ENCODE measurements at places on chromosomes 2 and 18.
A peak's percentile ranks its signal among the peaks of the same experiment; 100 is the strongest.

- no peaks in the 10 kb centered on the region for H3K4me1 ChIP-seq
- H3K27me3 ChIP-seq = peaks cover 3% of the 10 kb centered on the region
- DNase-seq = no peak
- H3K27ac ChIP-seq = no peak overlapping the region
These were observed 298.1 kb downstream of the TGIF1 start for GRCh38 chr18:3748086-3748485.

GRCh38 chr2:13681936-13682335, 950.6 kb upstream of the LRATD1 start:
- H3K4me1 ChIP-seq = no peaks in the 10 kb centered on the region
- no peak overlapping the region for H3K27ac ChIP-seq
- H3K4me3 ChIP-seq = no peak overlapping the region
- H3K36me3 ChIP-seq = no peaks in the 10 kb centered on the region

DNA sequence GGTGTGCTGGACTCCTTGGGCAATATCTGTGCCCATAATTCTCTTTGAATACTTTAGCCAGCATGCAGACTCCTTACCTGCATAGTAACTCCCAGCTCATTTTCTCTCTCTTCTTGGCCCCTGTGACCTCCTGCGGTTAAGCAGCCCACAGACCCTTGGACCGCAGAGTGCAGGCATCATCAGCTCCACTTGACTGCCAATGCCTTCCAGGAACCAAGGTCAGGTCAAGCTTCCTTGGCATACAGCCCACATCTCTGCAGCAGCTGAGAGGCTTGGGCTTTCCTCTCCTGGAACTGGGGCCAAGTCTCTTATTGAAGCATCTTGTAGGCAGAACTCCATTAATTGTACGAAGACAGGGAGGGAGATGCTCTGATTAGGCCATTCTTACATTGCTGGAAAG, 130.1 kb upstream of the PIEZO2 start:
- H3K4me3 ChIP-seq = no peak overlapping the region
- no peaks in the 10 kb centered on the region for H3K4me1 ChIP-seq
- DNase-seq = no peak
- no peaks in the 10 kb centered on the region for H3K27me3 ChIP-seq

DNA sequence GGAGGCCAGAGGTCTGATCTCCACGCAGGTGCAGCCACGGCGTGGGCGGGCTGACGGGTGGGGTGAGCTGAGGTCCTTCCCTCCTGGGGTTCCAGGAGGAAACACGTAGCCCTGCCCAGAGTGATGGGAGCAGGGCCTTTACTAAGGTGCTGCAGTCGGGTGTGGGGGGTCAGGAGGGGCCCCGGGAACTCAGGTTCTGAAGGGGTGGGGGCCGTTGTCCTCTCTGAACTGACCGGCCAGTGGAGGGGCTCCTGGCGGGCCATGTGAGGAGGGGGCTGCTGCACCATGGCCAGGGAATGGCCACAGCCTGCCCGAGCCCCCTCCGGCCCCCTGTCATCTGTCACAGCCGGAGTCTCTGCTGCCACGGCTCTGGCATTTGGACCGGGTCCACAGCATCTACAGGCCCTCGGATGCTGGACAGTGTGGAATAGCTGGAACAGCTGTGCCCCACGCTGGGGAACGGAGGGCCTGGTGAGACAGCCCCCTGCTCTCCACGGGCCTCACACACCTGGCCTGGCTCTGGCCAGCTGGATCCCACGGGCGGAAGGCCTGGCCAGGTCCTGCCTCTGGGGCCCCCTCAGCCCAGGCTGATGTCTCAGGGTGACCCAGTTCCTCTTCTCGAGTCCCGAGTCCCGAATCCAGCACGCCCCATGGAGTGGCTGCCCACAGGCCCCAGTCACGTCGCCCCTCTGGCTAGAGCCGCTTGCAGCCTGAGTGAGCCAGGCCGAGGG, 145.6 kb upstream of the GPC1 start:
- H3K4me1 ChIP-seq = no peaks in the 10 kb centered on the region
- H3K4me3 ChIP-seq = no peak overlapping the region
- DNase-seq = no peak
- H3K27ac ChIP-seq = no peak overlapping the region
- no peaks in the 10 kb centered on the region for H3K36me3 ChIP-seq
- H3K27me3 ChIP-seq = peaks cover 15% of the 10 kb centered on the region

DNA sequence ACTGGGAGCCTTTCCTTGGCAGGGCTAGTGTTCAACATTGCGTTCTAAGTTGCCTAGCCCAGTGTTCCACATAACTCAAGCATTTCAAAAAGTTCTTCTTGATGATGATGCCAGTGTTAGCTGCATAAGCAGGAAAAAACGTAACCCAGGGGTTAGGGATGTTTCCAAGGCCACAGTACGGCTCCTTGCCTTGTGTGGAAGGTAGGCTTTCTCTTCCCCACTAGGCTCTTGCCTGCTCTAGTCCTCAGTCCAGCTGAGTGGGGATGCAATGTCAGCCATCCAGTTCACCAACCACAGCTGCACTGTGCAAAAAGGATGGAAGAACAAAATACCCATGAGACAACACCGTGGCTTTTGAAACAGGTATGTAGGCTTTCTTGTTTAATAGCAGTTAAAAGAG, 28.0 kb upstream of the CYP26B1 start:
- H3K27me3 ChIP-seq = no peaks in the 10 kb centered on the region
- H3K4me1 ChIP-seq = no peaks in the 10 kb centered on the region
- no peak overlapping the region for H3K4me3 ChIP-seq
- H3K36me3 ChIP-seq = no peaks in the 10 kb centered on the region
- H3K27ac ChIP-seq = no peak overlapping the region

DNA sequence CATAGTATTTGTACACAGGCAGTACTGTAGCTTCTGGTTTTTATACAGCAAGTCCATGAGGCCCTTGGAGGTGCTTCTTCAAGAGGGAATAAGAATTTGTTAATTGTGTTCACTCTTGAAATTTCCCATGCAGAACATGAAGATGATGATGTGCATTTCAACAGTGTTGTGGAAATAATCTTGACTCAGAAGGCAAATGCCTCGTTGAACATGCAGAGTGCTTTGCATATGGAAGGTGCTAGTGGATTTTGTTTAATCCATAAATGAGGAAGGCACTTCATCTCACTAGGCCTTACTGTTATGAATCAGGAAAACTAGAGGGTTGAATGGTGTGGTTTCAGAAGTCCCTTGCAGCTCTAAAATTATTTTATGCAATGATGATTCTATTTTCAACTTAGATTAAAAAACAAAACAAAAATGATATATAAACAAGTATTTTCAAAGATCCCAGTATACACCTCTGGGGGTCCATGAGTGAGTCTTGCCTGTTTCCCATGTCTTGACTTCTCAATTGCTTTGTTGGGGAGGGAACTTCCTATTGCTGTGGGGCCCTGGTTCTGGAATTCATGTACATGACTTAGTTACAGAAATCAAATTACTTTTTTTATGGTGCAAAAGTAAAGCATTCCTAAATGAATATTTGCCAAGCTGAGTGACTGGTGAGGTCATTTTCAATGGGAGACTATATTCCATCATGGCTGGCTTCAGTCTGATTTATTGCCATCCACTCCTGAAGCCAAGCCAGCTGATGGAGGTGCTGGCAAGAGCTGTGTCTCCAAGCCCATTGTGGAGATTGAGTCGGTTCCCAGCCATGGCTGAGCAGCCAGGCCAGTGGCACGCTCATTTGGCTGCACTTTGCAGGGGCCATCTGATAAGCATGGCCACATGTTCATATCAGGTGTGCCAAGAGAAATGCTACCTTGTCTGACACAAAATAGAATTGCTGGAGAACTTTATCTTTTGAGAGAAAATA, 56.5 kb downstream of the MGAT5 start:
- no peak overlapping the region for H3K4me3 ChIP-seq
- H3K4me1 ChIP-seq = peaks cover 31% of the 10 kb centered on the region
- DNase-seq = no peak

DNA sequence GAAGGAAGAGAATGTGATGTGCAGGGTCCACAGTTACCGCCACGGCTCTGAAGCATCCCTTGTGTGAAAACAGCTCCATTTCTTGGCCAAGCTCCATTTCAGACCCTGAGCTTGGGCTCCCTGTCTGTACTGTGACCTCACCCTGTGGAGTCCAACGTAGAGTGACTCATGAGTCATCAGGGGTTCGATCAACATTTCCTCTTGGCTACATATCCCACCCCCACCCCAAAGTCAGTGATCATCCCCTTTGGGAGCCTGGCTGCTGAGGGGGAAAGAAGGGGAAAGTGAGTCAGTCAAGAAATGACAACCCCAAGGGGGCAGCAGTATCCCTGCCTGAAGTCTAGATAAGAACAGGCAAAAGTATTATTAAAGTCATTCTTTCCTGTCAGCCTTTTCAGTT, 62.2 kb downstream of the PAPOLG start:
- H3K27me3 ChIP-seq = no peaks in the 10 kb centered on the region
- H3K4me3 ChIP-seq = no peak overlapping the region
- H3K27ac ChIP-seq = peak overlapping the region; percentile 87
- H3K36me3 ChIP-seq = no peaks in the 10 kb centered on the region
- DNase-seq = no peak
- H3K4me1 ChIP-seq = peaks cover 20% of the 10 kb centered on the region

GRCh38 chr2:235000426-235001236, 48.8 kb downstream of the SH3BP4 start:
- H3K4me3 ChIP-seq = no peak overlapping the region
- no peaks in the 10 kb centered on the region for H3K36me3 ChIP-seq
- H3K27ac ChIP-seq = no peak overlapping the region
- peaks cover 20% of the 10 kb centered on the region for H3K27me3 ChIP-seq
- H3K4me1 ChIP-seq = no peaks in the 10 kb centered on the region

DNA sequence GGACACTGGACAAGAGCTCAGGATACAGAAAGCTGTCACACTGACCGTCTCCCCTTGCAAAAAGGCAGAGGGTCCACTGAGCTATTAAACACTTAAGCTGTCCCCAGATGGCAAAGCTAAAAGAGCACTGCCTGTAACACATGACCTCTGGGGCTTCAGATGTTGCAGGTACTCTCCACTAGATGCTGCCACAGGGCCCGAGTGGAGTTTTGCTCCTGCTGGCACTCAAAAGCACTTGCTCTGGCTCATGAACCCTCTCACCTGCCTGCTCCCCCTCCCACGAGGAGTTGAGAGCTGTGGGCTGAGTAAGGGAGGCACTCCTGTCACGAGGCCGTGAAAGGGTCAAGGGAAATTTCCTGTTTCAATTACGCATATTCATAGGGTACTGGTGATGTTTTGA, 227.9 kb downstream of the PRKCE start:
- DNase-seq = no peak
- no peaks in the 10 kb centered on the region for H3K4me1 ChIP-seq
- H3K4me3 ChIP-seq = no peak overlapping the region

GRCh38 chr2:163592954-163593622, 142.7 kb downstream of the FIGN start:
- no peaks in the 10 kb centered on the region for H3K36me3 ChIP-seq
- H3K27ac ChIP-seq = no peak overlapping the region
- no peaks in the 10 kb centered on the region for H3K27me3 ChIP-seq
- H3K4me1 ChIP-seq = no peaks in the 10 kb centered on the region

GRCh38 chr2:100228967-100229366, 86.6 kb upstream of the AFF3 start:
- no peak for DNase-seq
- no peak overlapping the region for H3K27ac ChIP-seq
- H3K36me3 ChIP-seq = no peaks in the 10 kb centered on the region
- H3K27me3 ChIP-seq = no peaks in the 10 kb centered on the region

DNA sequence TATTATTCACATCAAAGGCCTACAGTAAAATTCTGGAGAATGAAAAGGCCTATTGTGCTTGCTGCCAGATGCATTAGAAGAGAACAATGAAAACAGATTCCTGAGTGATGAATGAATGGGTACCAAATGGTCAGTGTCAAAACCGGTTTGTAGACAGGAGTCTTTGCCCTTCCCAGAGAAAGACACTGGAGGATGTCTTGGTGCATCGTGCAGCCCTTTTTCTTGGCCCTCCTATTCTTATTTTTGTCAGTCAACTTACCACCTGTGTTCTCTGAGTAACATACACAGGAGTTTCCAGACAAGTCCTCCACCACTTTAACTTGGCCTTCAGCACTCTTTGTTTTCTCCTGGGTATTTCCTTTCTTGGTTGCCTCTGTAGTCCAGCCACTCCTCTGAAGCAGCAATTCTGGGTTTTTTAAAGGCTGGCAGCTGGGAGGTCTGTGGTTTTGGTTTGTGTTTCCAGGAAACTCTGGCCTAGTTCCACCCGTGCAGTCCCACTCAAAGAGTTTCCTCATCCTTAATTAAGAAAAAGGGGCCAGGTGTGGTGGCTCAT, 29.4 kb downstream of the PSTPIP2 start:
- no peak for DNase-seq
- H3K36me3 ChIP-seq = no peaks in the 10 kb centered on the region
- peaks cover 34% of the 10 kb centered on the region for H3K4me1 ChIP-seq

- H3K4me3 ChIP-seq = no peak overlapping the region
- H3K4me1 ChIP-seq = no peaks in the 10 kb centered on the region
- DNase-seq = no peak
- H3K27me3 ChIP-seq = no peaks in the 10 kb centered on the region
- H3K36me3 ChIP-seq = no peaks in the 10 kb centered on the region
- H3K27ac ChIP-seq = no peak overlapping the region
These were observed 135.7 kb downstream of the OTX1 start for GRCh38 chr2:63186331-63186730.

DNA sequence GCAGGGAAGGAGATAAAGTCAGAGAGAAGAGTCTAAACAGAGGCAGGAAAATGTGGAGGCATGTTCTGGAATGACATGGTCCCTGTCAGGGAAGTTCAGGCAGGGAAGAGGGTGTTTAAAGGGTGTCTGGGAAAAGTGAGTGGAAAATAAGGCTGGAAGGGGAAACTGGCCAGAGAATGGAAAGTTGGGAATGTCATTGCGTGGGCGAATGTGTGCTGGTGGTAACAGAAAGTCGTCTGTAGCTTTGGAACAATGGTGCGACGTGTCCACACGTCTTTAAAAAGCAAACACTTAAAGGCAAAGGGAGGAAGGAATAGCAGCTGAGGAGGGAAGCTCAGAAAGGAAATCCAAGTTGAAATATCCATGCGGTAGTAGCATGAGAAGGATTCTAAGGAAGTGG, 469.5 kb upstream of the SALL3 start:
- H3K27ac ChIP-seq = no peak overlapping the region
- H3K27me3 ChIP-seq = no peaks in the 10 kb centered on the region
- H3K4me1 ChIP-seq = no peaks in the 10 kb centered on the region
- no peak overlapping the region for H3K4me3 ChIP-seq
- no peak for DNase-seq
- H3K36me3 ChIP-seq = no peaks in the 10 kb centered on the region

DNA sequence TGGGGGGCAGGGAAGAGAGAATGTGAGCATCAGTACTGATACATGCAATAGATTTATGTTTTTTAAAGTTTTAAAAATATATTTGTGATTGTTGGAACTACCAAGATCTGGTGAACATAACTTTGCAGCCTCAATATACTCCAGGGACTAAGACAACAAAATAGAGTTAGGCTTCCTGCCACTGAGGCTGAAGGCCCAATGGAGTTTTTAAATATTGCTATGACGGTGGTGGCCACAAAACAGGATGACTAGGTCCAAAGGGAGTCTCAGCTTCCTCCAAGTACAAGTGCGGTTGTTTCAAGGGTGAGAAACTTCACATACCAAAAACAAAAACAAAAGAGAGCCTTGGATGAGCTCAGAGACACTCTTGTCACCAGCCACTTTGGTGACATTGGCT, 72.9 kb downstream of the CCBE1 start:
- H3K36me3 ChIP-seq = no peaks in the 10 kb centered on the region
- H3K27me3 ChIP-seq = no peaks in the 10 kb centered on the region
- no peak overlapping the region for H3K4me3 ChIP-seq

All from T-cell (primary cell).